ENCODE measurements at places on chromosomes 3 and 15. TPM values are rescaled to one million over a fixed set of nuclear protein-coding genes. Genes with fewer than 3 reads are reported as not detected.

MEGF11 gene
- not detected for polyA plus RNA-seq

TNK2 gene
- polyA plus RNA-seq: 162 TPM

- H3K27ac ChIP-seq: no peak overlapping the region
- H3K4me3 ChIP-seq: no peak overlapping the region
- H3K4me1 ChIP-seq: no peaks in the 10 kb centered on the region
- H3K36me3 ChIP-seq: no peaks in the 10 kb centered on the region
Observed at GRCh38 chr3:196186651-196187573, 24.3 kb downstream of the ZDHHC19 start.

GRCh38 chr15:72873379-72874233, 90.0 kb upstream of the ADPGK start:
- H3K4me3 ChIP-seq: no peak overlapping the region
- no peaks in the 10 kb centered on the region for H3K27me3 ChIP-seq
- H3K27ac ChIP-seq: no peak overlapping the region
- peaks cover 4% of the 10 kb centered on the region for H3K4me1 ChIP-seq
- H3K36me3 ChIP-seq: no peaks in the 10 kb centered on the region

DNA sequence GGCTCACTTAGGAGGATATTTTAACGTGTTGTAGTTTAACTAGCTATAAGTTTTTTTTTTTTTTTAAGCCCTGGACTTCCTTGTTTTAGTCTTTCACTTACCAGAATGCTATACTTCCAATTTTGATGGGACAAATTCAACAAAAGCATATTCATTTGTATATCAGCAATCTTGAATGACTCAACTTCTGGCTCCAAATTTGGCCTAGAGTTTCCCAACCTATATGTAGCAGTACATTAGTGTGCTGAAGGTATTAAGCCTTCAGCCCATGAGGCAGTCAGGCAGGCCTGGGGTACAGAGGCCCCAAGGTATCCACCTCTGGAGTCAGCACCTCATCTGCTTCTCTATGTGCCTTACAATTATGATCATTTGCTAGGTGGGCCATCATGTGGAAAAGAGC, 5.9 kb downstream of the PBRM1 start:
- H3K4me3 ChIP-seq: no peak overlapping the region
- no peak overlapping the region for H3K27ac ChIP-seq
- H3K36me3 ChIP-seq: peaks cover 5% of the 10 kb centered on the region
- peaks cover 3% of the 10 kb centered on the region for H3K4me1 ChIP-seq

DNA sequence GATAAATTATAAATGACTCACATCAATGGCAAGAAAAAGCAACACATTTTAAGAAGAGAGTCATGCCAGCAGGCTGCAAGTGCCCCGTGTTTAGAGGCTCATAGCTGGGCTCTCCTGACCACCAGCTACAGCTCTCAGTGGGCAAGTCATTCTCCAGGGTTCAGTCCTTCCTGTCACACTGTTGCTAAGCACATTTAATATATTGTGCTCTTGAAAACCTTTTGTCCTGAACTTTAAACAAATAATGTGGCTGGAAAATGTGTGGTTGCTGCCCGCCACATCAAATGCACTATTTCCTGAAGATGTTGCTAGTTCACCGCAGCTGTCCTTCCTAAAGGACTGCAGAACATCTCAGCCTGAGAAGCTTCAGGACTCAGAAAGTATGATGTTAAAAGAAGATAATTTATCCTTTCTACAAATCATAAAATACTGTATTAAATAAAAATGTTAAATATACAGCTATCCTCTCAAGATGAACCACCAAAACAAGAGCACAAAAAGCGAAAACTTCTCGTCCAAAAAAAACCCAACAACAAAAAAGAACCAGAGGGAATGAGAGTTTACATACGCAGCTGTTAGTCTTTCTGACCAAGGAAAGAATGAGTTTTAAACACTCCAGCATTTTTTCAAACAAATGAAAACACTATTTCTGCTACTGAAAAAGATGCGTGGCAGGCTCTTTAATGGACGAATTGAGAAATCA, 951 bp downstream of the TARS3 start:
- peak overlapping the region; percentile 74 for H3K27ac ChIP-seq
- H3K4me1 ChIP-seq: peaks cover 1% of the 10 kb centered on the region
- no peak for DNase-seq
- H3K27me3 ChIP-seq: no peaks in the 10 kb centered on the region

GRCh38 chr3:129855170-129855831, 38.2 kb downstream of the TMCC1 start:
- H3K27ac ChIP-seq: no peak overlapping the region
- no peak overlapping the region for H3K4me3 ChIP-seq
- DNase-seq: no peak
- peaks cover 7% of the 10 kb centered on the region for H3K4me1 ChIP-seq
